ENCODE measurements at places on chromosomes 11 and 22. TPM values are rescaled to one million over a fixed set of nuclear protein-coding genes. Genes with fewer than 3 reads are reported as not detected.

- no peak for DNase-seq
These were observed 151.1 kb downstream of the METTL15 start for GRCh38 chr11:28259177-28259843.

GRCh38 chr11:117300283-117300663 is 9.1 kb downstream of the BACE1-AS start:
- DNase-seq: no peak

- DNase-seq: no peak
These were observed 11.1 kb upstream of the MYH9 start for GRCh38 chr22:36398601-36399471.

The RELA gene
- total RNA-seq: 26.3 TPM

GRCh38 chr11:93084727-93085505 is 112.9 kb downstream of the SLC36A4 start:
- no peak for DNase-seq

GRCh38 chr11:65100674-65101350 is 4.8 kb downstream of the VPS51 start:
- no peak for DNase-seq

The RFPL3 gene
- not detected for total RNA-seq

DNA sequence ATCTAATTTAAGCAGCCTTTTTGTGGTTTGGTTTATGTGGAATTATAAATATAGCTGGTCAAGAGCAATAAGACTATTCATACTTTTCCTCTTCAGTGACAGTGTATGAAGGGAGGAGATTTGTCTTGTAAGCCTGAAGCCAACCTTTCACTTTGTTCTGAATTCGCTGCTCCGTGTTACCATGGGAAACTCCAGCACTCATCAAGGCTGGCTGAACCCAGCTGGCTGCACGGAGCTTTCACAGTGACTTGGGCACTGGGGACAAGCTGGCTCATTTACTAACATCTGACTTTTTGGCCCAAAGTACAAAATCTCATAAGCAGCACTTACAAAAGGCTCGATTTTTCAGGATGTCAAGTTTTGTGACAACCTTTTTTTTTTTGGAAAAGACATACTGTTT is 120.4 kb upstream of the GRIA4 start:
- DNase-seq: no peak

- no peak for DNase-seq
These were observed 13.2 kb downstream of the SLC35E4 start for GRCh38 chr22:30648825-30649224.

The MS4A6E gene
- not detected for total RNA-seq

GRCh38 chr11:70611821-70612220 is 213.5 kb downstream of the CTTN start:
- DNase-seq: no peak

GRCh38 chr11:69473276-69473845 is 8.1 kb upstream of the LINC01488 start:
- no peak for DNase-seq

The MEI1 gene
- not detected for total RNA-seq

DNA sequence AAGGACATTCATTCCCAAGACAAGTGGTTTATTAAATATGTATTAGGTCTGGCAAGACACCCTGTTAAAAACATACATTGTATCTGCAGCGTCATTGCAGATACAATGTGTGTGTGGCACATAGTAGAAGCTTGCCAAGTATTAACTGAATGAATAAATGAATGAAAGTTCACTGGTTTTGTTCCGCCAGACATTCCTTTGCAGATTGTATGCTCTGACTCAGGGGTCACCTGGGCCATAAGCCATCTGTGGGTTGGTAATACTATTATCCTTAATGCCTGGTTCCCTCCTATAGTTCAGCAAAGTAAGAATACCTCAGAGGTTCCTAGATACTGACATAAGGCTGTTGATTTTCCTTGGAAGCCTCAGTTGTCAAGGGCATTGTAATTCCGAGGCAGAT is 377.3 kb upstream of the CCDC90B start:
- no peak for DNase-seq

DNA sequence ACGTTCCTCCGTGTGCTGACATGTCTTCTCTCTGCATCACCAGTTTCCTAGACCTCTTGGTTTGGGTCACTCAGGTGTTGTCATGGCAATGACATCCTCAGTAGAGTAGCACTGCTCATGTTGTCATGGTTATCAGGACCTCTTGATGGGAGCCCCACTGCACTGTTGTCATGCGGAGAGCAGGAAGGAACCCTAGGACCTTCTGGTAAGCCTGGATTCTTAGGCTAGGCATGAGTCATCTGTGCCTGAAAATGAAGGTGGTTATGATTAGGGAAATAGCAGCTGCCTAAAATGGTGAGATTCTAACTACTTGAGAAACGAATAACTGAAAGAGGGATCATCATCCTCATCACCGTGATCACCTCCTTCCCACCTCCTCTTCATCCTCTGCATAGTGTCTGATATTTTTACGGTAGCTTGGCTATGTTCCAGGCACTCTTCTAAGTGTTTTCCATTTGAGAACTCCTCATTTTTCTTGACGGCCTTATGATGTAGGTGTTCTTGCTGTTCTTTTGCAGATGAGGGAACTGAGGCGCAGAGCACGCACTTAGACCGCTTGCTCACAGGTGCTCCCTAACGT is 858.4 kb downstream of the NTM start:
- DNase-seq: no peak

The ARCN1 gene
- total RNA-seq: 172 TPM

The GPR83 gene
- 0.06 TPM for total RNA-seq

DNA sequence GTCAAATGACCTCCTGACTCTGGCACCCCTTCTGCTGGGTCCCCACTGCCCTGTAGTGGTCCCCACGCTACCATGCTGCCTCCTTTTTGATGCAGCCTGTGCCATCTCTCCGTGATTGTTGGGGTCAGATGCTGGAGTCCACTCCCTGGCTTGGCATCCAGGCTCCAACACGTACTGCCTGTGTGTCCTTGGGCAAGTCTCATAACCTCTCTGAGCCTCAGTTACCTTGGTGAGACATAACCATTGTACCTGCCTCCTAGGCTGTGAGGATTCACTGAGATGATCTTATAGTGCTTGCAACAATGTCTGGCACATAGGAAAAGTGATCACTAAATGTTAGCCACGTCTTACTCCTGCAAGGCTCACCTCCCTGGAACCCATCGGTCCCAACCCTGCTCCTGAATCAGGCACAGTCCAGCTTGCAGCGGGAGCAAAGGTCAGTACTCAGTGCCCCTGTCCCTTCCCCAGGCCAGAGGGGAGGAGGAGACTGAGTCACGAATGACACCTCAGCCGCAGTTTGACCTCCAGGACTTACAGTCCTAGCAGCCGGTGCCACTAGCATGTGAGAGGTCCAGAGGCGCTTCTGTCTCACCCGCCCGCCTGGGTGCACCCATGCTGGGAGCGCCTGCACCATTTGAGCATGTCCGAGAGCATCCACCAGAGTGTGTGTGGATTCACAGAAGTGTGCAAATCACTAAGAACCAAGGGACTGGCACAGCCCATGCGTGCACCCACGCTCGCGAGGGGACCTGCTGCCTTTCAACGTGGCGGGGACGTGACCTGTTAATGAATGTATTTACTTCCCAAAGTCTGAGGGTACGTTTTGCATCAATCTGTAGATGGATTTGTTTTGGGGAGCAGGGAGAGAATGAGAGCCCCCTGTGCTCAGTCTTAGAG is 3.0 kb upstream of the APOA4 start:
- DNase-seq: no peak

The PLEKHB1 gene
- total RNA-seq: 0.10 TPM

The PRG3 gene
- total RNA-seq: not detected

- no peak for DNase-seq
These were observed 14.0 kb upstream of the ARHGAP42 start for GRCh38 chr11:100673063-100673462.

The FOLR2 gene
- not detected for total RNA-seq

The GGT1 gene
- 9.4 TPM for total RNA-seq

The INPP5J gene
- total RNA-seq: 0.79 TPM

GRCh38 chr22:43098356-43098755 is 9.2 kb upstream of the TTLL1 start:
- DNase-seq: no peak

The OR8B4 gene
- not detected for total RNA-seq

The ENDOD1 gene
- total RNA-seq: 3.6 TPM

GRCh38 chr11:32420937-32421901 is 14.1 kb downstream of the WT1 start:
- peak; percentile 90 for DNase-seq

The DDTL gene
- 1.5 TPM for total RNA-seq

The GLB1L3 gene
- total RNA-seq: 1.7 TPM

GRCh38 chr11:78926633-78927338 is 352.1 kb upstream of the NARS2 start:
- DNase-seq: no peak

DNA sequence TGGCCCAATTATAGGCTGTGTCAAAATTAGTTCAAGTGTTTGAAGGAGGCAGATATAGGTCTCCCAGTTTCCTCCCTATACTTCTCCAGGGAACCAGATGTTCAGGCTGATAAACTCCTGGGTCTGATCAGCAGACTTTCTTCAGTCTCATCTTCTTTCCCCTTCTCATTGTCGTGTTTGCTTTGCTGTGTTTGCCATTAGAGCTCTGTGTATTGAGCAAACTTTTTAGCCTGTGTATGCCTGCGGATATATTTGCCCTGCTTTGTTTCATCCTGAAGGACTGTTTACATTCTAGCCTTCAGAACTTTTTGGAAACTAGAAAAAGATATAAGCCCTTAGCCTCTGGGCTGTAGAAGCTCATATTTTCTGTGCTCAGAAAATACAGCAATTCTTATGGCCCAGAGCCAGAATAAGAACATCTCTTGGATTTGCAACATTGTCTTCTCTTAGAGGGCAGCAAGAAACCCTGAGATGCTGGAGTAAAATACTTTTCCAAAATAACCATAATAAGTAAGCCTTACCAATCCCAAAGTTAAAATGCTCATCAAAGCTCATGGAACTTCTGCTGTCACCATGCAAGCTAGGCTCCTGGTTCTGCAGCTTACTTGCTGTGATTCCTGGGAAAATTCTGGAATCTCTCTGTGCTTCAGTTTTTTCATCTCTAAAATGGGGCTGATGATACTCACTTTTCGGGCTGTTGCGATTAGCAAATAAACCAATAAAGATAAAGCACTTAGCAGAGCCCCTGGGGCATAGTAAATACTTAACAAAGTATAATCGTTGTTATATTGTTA is 34.1 kb upstream of the ME3 start:
- DNase-seq: no peak

The CLMP gene
- 13.6 TPM for total RNA-seq

DNA sequence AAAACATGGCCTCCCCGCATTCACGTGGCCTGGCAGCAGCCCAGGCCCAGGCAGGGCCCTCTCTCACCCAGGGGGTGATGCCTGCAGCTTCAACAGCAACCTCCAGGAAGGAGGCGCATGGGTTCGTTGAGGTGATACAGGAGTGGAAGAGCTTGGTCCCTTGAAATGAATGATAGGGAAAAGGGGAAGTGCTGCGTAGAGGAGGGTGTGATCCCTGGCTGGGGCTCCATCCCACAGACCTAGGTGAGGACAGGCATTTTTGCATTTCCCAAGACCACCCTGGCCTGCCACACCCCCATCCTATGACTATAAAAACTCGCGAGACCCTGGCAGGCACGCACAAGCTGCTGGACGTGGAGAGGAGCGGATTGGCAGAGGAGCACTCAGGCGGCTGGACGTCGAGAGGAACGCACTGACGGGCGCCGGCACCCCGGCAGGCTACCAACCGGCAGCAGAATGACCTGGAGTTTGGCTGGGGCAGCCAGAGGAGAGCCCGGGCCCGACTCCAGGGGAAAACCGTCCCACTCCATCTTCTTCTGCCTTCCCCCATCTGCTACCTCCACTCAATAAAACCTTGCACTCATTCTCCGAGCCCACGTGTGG is 32.6 kb downstream of the RTN4R start:
- DNase-seq: no peak

DNA sequence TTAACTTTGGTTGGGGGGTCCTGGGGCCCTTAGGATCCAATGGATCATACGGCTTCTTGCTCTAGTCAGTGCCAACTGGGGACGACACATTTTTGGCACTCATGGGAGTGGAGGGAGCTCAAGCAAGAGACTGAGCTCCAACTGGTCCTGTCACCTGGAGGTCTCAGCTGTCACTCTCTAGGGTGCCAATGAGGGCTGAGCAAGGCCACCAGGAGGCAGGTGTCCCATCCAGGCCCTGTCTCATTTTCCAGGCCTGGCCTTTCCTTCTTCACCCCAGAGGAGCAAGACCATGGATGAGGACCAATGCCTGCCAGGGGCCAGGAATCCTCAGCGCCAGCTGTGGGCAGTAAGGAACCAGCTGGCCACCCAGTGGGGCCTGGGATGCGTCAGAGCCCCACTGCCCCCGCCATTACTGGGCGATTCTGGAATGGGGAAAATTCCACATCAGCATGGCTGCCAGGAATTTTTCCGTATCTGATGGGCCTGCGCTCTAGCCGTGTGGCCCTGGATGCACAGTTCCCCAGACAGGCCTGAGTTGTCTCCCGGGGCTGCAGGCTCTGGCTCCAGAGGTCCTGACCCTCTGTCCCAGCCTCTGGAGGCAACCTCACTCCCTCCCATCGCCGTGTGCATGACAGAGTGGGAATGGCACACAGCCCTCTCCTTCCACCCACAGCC is 669 bp upstream of the GAL3ST1 start:
- DNase-seq: no peak

DNA sequence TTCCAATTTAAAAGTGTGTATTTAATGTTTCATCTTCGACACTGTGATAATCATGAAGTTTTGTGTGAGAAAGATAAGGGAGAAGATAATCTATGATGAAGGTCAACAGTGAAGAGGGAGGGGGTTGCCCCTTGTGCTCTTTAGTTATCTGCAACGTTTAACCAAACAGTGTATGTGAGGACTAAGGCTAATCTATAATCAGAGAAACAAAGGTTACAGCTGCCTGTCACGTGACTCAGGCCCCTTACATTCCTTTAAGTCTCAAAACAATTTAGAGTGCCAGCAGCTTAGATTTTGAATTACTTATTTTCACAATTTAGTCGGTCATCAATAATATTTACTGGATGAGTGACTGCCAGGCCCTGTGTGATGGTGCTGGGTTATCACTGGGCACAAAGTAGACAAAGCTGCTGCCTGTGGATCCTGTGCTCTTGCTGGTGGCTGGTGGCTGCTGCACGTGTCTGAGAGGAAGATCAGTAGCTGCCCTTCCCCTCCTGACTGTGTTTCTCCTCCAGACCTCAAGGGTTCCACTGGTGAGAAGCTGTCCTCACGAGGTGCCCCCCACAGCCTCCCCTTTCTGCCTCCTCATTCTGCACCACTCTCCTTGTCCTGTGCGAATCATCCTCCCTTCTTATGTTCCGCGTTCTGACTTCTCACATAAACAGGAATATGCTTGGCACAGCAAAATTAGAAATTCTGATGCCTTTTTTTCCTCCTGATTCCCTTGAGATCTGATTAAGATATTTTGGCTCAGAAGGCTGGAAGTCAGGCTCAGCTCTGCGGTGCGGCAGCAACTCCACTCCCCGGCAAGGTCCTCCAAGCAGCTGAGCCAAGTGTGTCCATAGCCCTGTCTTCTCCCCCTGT is 331.1 kb upstream of the B3GAT1 start:
- no peak for DNase-seq

- no peak for DNase-seq
These were observed 856.4 kb downstream of the LRRC4C start for GRCh38 chr11:40602866-40603552.

DNA sequence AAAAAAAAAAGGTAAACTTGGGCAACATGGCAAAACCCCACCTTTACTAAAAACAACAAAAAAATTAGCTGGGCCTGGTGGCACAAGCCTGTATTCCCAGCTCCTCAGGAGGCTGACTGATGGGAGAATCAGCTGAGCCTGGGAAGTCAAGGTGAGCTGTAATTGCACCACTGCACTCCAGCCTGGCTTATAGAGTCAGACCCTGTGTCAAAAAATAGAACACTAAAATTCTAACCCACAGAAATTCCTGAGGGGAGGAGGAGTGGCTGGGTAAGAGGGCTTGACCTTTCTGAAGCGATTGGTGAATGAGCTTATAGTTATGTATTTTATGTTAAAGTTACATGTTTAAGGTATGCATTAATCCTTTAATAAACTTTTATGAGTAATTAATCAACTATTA is 53.3 kb downstream of the FAT3 start:
- DNase-seq: no peak

The SNX32 gene
- not detected for total RNA-seq
